ENCODE measurements at places on chromosomes 3 and 15.

DNA sequence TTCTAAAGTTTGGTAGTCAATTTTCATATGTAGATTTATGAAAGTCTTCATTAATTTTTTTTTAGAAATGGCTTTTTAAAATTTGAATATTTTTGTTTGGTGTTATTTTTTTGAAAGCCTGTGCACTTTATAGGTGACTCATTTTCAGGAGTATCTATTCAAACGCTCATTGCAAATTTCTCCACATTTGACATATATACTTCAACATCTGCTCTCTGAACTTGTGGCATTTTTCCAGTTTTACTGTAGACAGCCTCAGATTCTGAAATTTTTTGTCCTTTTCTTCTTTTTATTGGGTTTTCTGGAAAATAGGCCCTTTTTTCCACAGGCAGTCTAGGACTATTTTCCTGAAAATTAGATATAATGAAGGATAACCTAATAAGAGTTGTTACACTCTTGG is 396.6 kb downstream of the RBMS3 start:
- DNase-seq: no peak

GRCh38 chr3:155791190-155791589 is 14.9 kb downstream of the C3orf33 start:
- DNase-seq: no peak

- DNase-seq: no peak
These were observed 47.7 kb downstream of the PXYLP1 start for GRCh38 chr3:141279077-141279967.

DNA sequence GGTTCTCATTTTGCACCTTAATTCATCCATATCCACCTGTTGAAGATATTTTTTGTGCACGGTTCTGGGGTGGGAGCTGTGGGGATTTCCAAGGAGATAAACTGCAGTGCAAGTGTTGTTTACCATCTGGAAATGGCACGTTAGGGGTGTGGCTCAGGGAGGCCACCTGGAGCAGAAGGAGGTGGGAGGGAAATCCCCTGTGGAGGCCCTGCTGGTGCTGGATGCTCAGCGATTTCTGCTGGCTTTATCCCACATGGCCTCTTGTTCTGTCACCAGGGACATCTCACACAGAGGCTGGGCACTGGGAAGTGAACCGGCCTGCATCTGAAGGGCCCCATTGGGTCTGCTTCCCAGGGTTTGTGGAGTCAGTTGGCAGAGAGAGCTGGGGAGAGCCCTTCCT is 24.3 kb downstream of the TRPM1 start:
- DNase-seq: no peak

DNA sequence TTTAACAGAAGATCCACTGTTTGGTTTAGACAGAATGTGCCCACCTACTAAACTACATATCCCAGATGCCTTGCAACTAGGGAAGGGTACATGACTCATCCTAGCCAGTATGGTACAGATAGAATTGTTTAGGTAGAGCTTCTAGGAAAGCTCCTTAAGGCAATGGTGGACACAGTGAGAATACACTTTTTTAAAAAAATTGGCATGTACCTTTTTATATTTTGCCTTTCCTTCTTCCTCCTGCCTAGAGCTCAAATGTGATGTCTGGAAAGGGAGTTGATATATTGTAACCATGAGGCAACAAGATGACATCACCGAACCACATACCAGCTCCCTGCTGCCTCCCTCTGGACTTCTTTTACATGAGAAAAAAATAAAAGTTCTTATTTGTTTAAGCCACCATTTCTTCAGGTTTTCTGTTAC is 14.4 kb upstream of the C3orf80 start:
- no peak for DNase-seq

- peak; percentile 23 for DNase-seq
These were observed 10.3 kb downstream of the TIMP4 start for GRCh38 chr3:12148183-12148940.

GRCh38 chr3:151301787-151302186 is 14.8 kb downstream of the GPR87 start:
- no peak for DNase-seq

DNA sequence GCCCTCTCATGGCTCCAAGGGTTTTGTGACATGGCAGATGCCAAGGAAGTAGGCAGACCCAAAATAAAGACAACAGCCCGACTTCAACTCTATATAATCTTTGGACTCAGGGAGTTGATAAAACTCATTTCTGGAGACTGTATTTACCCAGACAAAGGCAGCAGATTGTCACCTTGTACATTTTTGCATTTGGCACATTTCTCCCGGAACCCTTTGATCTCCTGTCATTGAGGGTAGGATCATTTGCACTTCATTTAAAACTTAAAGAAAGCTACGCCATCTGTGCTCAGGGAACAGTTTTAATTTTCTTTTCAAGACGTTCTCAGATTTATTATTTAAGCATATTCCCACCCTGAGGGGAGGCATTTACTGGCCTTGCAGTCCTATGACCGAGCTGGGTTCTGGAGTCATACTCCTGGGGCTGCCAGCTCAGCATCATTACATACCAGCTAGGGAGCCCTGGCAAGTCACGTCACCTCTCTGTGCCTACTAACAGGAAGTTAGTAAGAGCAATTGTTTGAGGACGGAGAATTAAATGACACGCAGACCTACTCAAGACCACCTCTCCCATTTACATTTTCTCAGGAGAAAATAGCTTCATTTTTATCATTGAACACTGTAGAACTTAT is 5.9 kb downstream of the CDCP1 start:
- DNase-seq: no peak

- DNase-seq: no peak
These were observed 6.2 kb downstream of the UBE2E1 start for GRCh38 chr3:23811919-23812318.

- peak; percentile 68 for DNase-seq
These were observed 27.8 kb upstream of the POLG start for GRCh38 chr15:89362203-89363101.

DNA sequence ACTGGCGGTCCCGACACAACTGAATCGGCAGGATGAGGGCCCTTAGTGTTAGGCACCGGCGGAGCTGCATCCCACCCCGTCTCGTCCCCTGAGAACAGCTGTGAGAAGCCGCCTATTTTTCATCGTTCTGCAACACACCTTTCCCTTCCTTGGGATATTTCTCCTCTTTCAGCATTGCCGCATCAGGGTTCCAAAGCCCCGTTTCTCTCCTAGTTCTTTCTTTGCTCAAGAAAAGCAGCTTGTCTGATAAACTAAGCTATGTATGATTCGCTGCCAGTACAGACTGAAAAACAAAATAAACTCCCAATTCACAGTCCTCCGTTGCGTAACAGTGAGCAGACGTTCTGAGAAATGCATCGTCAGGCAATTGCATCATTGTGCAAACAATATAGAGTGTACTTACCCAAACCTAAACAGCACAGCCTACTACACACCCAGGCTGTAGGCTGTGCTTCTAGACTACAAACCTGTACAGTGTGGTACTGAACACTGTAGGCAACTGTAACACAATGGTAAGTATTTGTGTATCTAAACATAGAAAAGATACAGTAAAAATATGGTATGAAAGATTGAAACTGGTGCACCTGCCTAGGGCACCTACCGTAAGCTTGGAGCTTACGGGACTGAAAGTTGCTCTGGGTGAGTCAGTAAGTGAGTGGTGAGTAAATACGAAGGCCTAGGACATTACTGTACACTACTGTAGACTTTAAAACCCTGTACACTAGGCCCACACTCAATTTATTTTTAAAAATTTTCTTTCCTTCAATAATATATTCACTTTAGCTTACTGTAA is 8.9 kb upstream of the ADAMTS17 start:
- DNase-seq: peak; percentile 29

- DNase-seq: peak; percentile 18
These were observed 67.1 kb downstream of the OXSM start for GRCh38 chr3:25856902-25857518.

GRCh38 chr3:193711166-193711485 is 118.1 kb downstream of the OPA1 start:
- DNase-seq: no peak

DNA sequence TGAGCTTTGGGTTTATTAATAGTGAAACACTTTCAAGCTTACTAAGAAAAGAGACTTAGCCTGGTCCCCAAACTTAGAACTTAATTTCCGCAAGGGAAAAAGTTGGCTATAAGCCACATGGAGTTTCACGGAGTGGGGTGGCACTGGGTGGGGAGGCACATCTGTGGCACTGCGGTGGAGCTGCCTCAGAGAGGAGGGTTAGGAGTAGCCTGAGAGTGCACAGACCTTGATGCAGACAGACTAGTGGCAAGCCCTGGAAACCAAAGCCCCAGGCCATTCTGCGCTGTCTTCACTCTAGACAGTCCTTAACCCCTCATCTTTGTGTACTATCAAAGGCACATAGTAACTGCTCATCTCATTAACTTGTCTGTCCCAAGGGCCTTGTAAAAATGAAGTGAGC is 22.0 kb downstream of the CXCR6 start:
- DNase-seq: no peak

- no peak for DNase-seq
These were observed 16.2 kb upstream of the DENND6A start for GRCh38 chr3:57709031-57709430.

DNA sequence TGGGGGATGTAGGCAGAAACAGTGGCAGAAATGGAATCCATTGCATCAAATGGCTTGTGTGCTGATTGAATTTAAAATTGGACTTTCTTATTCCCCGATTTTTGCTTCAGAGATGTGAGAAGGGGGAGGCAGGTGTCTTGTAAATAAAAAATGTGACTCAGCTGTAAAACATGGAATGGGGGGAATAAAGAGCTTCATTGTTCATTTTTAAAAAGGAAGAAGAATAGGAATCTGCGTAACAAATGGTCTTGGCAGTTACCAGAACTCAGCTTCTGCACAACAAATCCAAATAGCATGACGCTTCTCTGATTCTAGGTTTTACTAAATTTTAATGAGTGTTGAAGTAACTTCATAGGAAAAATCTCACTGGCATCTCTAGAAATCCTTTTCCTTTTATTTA is 323.9 kb upstream of the GBE1 start:
- no peak for DNase-seq

Data from Ammon's horn (tissue), 1 donor.